Naive B cell (primary cell): ENCODE measurements at places on chromosomes 13 and 19.

- H3K27me3 ChIP-seq = peaks cover 45% of the 10 kb centered on the region
- H3K36me3 ChIP-seq = peaks cover 13% of the 10 kb centered on the region
- no peak overlapping the region for H3K27ac ChIP-seq
Observed at GRCh38 chr19:39506944-39507714, 7.8 kb upstream of the SELENOV start.

DNA sequence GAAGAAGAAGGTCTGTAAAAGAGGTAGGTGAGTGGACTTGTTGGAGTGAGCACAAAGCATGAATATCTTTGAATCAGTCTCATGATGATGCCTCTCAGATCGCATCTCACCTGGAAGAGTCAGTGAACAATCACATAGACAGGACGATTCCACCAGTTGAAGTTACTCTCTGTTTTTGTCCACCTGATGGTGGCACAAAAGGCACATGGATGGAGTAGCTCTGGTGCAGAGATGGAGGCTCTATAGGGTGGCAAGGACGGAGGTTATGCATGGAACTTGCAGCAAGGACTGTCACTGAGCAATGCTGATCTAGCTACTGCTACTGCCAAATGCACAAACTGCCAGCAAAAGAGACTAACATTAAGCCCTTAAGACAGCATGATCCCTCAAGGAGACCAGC, 10.3 kb upstream of the MYCBP2 start:
- H3K4me3 ChIP-seq = no peak overlapping the region
- no peaks in the 10 kb centered on the region for H3K36me3 ChIP-seq
- peak overlapping the region; percentile 96 for H3K27ac ChIP-seq
- no peaks in the 10 kb centered on the region for H3K27me3 ChIP-seq

DNA sequence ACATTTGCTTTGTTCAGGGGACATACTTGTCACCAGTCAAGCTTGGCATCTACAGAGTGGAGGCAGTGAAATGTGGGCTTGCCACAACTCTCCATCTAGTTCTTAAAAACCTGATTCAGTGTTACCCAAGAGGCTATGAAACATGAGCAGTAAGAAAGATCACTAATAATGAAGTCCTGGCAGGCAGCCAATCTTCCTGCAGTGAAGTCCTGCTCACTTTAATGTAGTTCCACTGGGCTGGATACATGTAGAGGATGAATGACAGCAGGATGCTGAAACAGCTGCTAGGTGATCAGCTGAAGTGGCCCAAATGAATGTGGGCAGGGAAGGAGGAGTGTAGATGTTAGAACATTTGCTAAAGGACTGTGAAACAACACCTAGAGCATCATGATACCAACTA, 1213.1 kb downstream of the OLFM4 start:
- no peak for DNase-seq
- no peak overlapping the region for H3K27ac ChIP-seq
- no peaks in the 10 kb centered on the region for H3K4me1 ChIP-seq
- H3K27me3 ChIP-seq = no peaks in the 10 kb centered on the region
- H3K4me3 ChIP-seq = no peak overlapping the region
- H3K36me3 ChIP-seq = no peaks in the 10 kb centered on the region

DNA sequence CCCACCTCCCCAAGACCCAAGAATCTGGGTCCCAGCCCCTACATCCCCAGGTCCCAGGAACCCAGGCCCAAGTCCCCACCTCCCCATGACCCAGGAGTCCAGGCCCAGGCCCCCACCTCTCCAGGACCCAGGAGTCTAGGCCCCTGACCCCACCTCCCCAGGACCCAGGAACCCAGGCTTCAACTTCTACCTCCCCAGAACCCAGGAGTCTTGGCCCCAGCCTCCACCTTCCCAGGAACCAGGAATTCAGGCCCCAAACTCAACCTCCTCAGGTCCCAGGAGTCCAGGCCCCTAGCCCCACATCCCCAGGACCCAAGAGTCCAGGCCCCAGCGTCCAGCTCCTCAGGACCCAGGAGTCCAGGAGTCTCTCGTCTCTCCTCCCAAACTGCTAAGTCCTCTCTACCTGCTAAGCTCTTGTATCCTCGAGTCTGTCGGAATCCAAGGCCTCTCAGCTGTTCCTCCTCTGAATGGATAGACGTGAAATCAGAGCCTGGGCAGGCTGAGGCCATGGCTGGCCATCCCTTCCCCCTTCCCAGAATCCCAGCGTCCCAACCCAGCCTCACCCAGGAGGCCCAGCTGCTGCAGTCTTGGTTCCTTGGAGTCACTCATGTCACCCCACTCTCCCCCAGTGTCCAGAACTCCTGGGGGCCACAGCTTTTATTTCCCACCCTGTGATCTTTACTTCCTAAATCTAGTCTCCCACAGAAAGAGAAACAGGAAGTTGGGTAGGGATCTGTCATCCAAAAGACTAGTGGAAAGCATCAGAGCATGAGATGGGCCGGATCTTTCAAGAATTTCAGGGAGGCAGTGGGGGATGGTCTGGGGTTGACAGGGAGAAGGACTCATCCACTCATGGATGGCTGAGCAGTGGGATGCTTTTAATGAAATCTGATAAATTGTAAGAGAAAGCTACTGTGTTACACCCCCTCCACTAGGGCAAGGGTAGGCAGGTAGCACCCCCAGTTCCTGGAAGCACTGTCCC, at the start of gene CD209:
Gene CD209 (minus strand): TSS at position 632 of the 982 bp plus-strand sequence. CDS start 23 bp downstream, at position 609.
- no peak for DNase-seq
- peak within 1 kb of the TSS; percentile 39 for H3K27ac ChIP-seq
- no peaks in the 10 kb centered on the region for H3K36me3 ChIP-seq
- H3K27me3 ChIP-seq = peaks cover 8% of the 10 kb centered on the region
- peaks cover 74% of the 10 kb centered on the region for H3K4me1 ChIP-seq

GRCh38 chr13:80251403-80251802, 89.5 kb downstream of the SPRY2 start:
- no peak overlapping the region for H3K4me3 ChIP-seq
- no peak for DNase-seq
- no peaks in the 10 kb centered on the region for H3K36me3 ChIP-seq
- no peaks in the 10 kb centered on the region for H3K4me1 ChIP-seq

- peaks cover 18% of the 10 kb centered on the region for H3K36me3 ChIP-seq
- DNase-seq = no peak
- H3K4me3 ChIP-seq = no peak overlapping the region
- no peaks in the 10 kb centered on the region for H3K4me1 ChIP-seq
- H3K27me3 ChIP-seq = no peaks in the 10 kb centered on the region
Observed at GRCh38 chr13:41707194-41707821, 250.0 kb downstream of the RGCC start.

- H3K27me3 ChIP-seq = no peaks in the 10 kb centered on the region
- H3K27ac ChIP-seq = no peak overlapping the region
- no peaks in the 10 kb centered on the region for H3K36me3 ChIP-seq
- DNase-seq = no peak
Observed at GRCh38 chr13:108527844-108528243, 101.6 kb upstream of the MYO16 start.

DNA sequence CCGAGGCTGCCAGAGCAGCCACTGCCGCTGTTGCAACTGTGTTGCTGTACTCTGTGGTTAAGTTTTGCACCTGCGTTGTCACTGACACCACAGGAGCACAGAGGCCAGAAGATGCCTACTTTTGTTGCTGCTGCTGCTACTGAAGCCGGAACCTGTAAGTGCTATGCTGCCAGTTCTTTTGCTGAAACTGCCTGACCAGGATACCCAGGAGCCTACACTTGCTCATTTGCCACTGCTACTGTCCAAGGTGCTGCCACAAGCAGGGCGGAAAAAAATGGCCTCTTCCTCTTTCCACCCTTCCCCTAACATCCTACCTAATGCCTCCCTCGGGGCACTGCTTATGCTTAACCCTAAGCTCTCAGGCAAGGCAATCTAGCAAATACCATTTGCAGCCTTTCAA, 29.0 kb upstream of the NBEA start:
- H3K4me3 ChIP-seq = no peak overlapping the region
- no peaks in the 10 kb centered on the region for H3K36me3 ChIP-seq
- no peaks in the 10 kb centered on the region for H3K4me1 ChIP-seq
- H3K27me3 ChIP-seq = peaks cover 19% of the 10 kb centered on the region
- no peak overlapping the region for H3K27ac ChIP-seq
- DNase-seq = no peak

- no peaks in the 10 kb centered on the region for H3K27me3 ChIP-seq
- no peaks in the 10 kb centered on the region for H3K36me3 ChIP-seq
- H3K27ac ChIP-seq = no peak overlapping the region
- H3K4me1 ChIP-seq = no peaks in the 10 kb centered on the region
- no peak overlapping the region for H3K4me3 ChIP-seq
- DNase-seq = no peak
Observed at GRCh38 chr19:14459703-14460102, 15.5 kb downstream of the PTGER1 start.

GRCh38 chr13:33615436-33615835, 202.5 kb upstream of the RFC3 start:
- DNase-seq = no peak
- H3K4me3 ChIP-seq = no peak overlapping the region
- H3K36me3 ChIP-seq = no peaks in the 10 kb centered on the region
- H3K27me3 ChIP-seq = peaks cover 23% of the 10 kb centered on the region

DNA sequence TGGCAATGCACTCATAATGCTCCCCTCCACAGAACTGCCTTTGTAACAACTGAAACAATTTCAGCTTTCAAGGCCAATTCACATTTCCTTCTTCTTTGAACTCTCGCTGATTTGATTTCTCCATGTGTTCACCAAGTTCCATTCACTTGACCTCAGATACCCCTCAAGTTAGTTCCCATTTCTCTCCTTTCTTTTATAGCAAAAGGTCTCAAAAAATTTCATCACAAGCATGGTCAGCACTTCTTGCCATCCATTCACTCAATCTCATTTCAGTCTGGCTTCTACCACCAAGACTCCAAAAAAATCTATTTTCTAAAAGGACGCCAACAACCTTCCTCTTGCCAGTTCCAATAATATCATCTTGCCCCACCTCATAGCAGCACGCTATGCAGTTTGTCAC, 135.7 kb downstream of the DIAPH3 start:
- H3K36me3 ChIP-seq = peaks cover 6% of the 10 kb centered on the region
- no peak overlapping the region for H3K27ac ChIP-seq
- DNase-seq = no peak
- H3K4me1 ChIP-seq = no peaks in the 10 kb centered on the region
- H3K4me3 ChIP-seq = no peak overlapping the region
- no peaks in the 10 kb centered on the region for H3K27me3 ChIP-seq

GRCh38 chr19:49566302-49566701, 14.1 kb downstream of the NOSIP start:
- no peak overlapping the region for H3K27ac ChIP-seq
- H3K4me3 ChIP-seq = no peak overlapping the region
- H3K4me1 ChIP-seq = peaks cover 32% of the 10 kb centered on the region
- no peaks in the 10 kb centered on the region for H3K36me3 ChIP-seq
- DNase-seq = no peak
- H3K27me3 ChIP-seq = no peaks in the 10 kb centered on the region

- no peak overlapping the region for H3K4me3 ChIP-seq
- no peak for DNase-seq
- no peaks in the 10 kb centered on the region for H3K36me3 ChIP-seq
- no peak overlapping the region for H3K27ac ChIP-seq
Observed at GRCh38 chr13:109363431-109363830, 423.0 kb downstream of the IRS2 start.

DNA sequence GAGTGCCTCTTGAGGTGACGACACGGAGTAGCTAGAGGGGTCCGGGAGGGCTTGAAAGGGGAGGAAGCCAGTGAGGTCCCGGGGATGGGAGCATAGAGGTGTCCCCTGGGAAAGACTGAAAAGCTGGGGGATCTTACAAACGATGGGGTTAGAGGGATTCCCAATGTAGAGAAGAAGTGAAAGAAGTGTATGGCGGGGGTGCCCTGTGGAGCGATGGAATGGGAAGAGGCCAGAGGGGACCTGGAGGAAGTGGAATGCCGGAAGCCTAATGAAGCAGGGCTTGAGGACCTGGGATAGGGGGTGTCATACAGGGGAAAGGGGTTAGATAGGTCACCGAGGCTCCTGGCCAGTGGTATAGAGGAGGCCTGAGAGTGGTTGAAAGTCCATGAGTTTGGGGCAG, 580 bp downstream of the AP2A1 start:
- H3K27ac ChIP-seq = peak overlapping the region; percentile 1
- H3K4me1 ChIP-seq = peaks cover 49% of the 10 kb centered on the region
- peak overlapping the region; percentile 91 for H3K4me3 ChIP-seq
- H3K27me3 ChIP-seq = no peaks in the 10 kb centered on the region
- no peak for DNase-seq

GRCh38 chr19:5631567-5632240, 8.8 kb downstream of the SAFB start:
- H3K4me3 ChIP-seq = no peak overlapping the region
- H3K27ac ChIP-seq = peak overlapping the region; percentile 82
- H3K36me3 ChIP-seq = peaks cover 8% of the 10 kb centered on the region
- peaks cover 46% of the 10 kb centered on the region for H3K4me1 ChIP-seq
- no peak for DNase-seq

- DNase-seq = no peak
- no peaks in the 10 kb centered on the region for H3K36me3 ChIP-seq
- peaks cover 2% of the 10 kb centered on the region for H3K27me3 ChIP-seq
- H3K27ac ChIP-seq = no peak overlapping the region
Observed at GRCh38 chr13:111659842-111660241, 339.4 kb downstream of the TEX29 start.

- H3K4me1 ChIP-seq = peaks cover 32% of the 10 kb centered on the region
- peaks cover 19% of the 10 kb centered on the region for H3K27me3 ChIP-seq
- H3K4me3 ChIP-seq = peak overlapping the region; percentile 77
- DNase-seq = no peak
- H3K36me3 ChIP-seq = peaks cover 9% of the 10 kb centered on the region
- peak overlapping the region; percentile 87 for H3K27ac ChIP-seq
Observed at GRCh38 chr19:16830679-16831078, 1.5 kb downstream of the SIN3B start.

DNA sequence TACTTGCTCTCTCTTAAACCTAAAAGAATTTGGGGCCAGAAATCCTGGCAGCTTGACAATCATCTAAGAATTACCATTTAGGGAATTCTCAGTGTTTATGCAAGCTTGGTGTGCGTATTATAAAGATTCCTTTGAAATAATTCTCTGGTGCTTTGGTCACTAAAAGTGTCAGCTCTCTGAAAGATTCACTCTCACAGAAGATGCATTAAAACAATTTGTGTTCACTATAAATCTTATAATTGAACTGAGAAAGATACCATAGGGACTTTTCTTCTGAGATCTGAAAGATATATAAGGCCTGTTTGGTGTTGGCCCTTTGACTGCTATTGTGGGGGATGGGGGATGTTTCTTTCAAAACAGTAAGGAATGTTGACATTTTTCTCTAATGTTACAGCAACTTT, 27.3 kb downstream of the EPSTI1 start:
- peaks cover 4% of the 10 kb centered on the region for H3K4me1 ChIP-seq
- no peaks in the 10 kb centered on the region for H3K27me3 ChIP-seq
- no peak overlapping the region for H3K4me3 ChIP-seq

DNA sequence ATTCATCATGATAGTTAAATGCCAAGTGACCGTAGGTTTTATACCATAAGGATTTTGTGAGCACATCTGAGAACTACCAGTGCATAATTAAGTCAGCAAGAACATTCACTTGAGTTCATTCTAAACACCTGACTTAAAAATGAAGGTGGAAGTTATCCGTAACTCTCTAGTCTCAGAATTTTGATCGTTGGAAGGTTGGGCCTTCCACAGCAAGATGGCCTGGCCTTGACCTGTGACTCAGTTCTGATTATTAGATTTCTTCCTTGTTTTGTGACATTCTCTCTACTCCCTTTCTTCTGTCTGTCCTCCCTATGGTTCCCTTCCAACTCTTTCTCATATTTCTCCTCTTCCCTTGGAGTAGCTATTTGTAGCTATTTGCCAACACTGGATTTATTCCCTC, 20.0 kb upstream of the WDFY2 start:
- H3K27ac ChIP-seq = no peak overlapping the region
- no peak for DNase-seq
- no peaks in the 10 kb centered on the region for H3K36me3 ChIP-seq
- H3K4me1 ChIP-seq = peaks cover 27% of the 10 kb centered on the region
- no peaks in the 10 kb centered on the region for H3K27me3 ChIP-seq
